ENCODE measurements at places on chromosomes 2 and 18.

DNA sequence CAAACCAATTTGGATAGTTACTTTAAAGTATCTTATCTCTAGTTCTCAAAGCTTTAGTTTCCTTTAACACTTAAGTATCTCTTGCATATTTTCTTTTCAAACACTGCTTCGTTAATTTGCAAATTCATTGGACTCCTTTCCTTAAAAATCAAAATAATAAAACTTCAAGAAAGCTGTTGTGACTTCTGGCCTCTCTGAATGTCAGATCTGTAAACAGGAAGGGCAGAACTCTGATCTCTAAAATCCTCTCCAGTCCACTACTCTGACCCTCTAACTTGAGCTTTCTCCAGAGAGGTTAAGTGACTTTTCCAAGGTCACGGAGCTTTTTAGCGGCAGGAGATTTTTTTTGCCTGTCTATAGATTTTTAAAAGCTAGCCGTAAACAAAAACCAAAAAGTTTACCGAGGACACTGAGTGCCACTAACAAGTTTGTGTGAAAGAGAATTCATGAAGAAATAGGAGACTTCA, 155.5 kb downstream of the TGIF1 start:
- no peak for DNase-seq

GRCh38 chr2:19048593-19049266, 309.7 kb downstream of the OSR1 start:
- DNase-seq, result no peak

DNA sequence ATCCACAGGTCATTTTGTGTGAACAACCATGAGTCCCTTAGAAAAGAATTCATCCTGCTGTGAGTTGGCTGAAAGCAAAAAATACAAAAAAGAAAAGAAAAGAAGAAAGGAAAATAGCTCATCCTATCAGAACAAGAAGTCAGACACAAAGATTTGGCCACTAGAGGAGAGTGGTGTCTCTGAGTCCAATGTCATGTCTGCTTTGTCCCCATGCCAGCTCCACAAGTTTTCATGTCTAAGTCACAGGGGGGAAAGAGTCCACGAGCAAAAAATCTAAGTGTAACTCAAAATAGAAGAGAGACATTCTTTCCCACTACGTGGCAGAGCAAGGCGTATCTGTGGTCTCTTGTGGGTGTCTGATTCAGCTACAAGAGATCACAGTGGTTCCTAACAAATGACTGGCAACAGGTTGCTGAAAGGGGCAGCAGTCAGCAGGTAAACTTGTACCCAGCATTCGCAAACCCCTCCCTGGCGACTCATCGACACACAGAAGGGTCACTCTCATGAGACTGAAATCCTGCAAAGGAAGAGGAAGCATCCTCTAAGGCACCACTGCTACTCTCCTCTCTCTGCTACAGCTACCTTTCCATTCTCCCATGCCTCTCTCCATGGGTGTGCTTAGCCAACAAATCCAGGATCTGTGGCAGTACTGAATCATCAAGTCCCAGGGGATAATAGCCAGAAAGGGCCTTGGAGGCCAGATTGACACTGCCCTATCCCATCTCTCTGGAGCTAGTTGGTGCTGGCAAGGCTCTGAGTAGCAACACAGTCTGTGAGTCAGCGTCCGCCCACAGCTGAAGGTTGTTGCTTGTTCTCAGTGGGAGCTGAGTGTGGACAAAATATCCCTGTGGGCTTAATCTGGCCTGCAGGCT, 123.0 kb upstream of the SLC39A10 start:
- no peak for DNase-seq

DNA sequence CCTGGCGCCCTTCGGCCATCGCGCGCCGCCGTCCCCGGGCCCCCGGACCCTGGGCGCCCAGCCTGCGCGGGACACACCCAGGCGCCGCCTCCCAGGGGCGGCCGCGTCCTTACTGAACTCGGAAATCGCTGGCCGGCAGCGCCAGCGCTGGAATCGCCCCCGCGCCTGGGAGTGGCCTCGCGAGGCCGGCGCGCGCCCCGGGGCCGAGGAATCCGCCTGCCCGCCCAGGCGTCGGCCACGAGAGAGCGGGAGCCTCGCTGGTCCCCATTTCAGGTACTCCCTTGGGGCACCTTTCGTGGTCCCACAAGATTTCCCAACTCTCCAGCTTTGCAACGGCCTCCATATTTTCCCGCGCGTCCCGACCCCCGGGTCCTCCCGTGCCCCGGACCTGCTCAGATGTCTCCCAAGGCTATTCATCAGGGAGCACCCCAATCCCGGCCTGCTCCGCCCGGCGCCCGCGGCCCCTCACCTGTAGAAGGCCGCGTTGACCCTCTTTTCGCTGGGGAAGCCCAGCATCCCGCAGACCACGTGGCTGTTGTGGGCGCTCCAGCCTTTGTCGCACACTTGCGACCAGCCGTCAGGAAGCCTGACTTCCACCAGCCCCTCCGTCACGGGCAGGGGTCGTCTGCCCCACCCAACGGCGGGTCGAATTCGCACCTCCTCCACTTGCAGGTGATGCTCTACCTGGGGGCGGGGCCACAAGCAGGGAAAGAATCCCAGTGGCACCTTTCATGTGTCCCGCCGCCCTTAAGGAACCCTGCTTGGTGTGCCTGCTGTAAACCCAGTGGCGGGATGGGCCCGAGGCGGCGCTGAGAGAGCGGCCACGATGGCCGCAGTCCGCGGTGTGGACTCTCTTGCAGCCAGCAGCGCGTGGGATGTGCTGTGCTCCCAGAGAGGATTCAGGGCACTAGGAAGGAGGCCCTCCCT, 4.6 kb downstream of the LOXL3 start:
- no peak for DNase-seq

DNA sequence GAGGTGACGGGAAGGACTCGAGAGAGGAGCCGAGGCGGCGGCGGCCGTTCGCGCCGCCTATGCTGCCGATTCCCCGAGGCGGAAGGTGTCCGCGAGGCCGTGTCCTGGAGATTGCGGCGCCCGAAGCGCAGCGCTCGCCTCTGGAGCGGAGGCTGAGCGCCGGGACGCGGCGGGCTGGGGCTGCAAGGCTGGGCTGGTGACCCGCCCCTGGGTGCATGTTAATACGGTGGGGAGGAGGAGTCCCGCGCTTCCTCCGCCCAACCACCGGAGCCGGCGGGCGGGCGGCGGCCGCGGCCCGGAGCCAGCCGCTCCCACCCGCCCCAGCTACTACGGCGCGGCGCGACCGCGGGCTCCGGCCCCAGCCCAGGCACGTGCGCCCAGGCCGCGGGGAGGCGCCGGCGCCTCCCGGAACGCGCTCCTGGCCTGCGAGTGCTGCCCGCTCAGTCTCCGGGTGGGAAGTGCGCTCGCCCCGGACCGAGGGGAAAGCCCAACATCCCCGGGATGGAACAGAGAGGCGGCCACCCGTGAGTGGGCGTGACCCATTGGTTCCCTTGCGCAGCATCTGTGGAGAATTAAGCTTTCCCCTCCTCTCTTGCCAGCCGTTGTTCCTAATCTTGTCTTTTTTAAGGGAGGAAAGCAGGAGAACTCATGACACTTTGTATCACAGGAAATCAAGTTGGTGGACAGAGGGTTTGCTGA, at the start of gene DLGAP1:
TSS of gene DLGAP1 (minus strand) at position 195 of the 699 bp plus-strand sequence.
- DNase-seq, result no peak

DNA sequence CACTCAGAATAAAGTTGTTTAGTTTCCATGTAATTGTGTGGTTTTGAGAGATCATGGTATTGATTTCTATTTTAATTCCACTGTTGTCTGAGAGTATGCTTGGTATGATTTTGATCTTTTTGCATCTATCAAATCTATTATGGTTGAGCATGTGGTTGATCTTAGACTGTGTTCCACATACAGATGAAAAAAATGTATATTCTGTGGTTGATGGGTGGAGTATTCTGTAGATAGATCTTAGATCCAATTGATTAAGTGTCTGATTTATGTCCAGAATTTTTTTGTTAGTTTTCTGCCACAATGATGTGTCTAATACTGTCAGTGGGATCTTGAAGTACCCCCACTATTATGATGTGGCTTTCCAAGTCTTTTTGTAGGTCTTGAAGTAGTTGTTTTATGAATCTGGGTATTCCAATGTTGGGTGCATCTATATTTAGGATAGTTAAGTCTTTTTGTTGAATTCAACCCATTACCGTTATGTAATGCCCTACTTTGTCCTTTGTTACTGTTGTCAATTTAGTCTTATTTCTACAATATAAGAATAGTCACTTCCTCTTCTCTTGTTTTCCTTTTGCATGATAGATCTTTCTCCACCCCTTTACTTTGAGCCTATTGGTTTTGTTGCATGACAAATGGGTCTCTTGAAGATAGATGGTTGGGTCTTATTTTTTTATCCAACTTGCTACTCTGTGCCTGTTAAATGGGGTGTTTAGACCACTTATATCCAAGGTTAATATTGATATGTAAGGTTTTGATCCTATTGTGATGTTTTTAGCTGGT, 101.8 kb downstream of the TRABD2A start:
- DNase-seq, result no peak

- DNase-seq, result no peak
Measured at GRCh38 chr2:129056309-129056958, 737.8 kb upstream of the HS6ST1 start.

DNA sequence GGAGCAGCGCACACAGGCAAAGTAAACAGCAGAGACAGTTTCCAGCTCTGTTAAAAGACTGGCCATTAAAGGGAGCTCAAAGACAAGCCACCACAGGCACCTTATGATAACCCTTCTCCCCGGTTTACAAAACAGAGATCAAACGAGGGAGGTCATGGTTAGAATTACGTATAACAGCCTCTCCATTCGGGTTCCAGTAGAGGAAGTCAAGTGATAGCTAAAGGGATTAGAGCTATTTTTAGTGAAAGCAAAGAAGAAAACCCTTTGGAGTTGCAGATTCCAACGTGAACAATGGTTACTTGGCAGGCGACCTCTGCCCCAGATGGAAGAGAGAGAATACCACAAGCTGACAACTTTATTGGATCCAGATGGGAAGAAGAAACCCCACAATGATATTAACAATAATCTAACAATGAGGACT, 31.2 kb upstream of the EDAR start:
- no peak for DNase-seq

- no peak for DNase-seq
Measured at GRCh38 chr2:216615298-216616082, 17.7 kb upstream of the IGFBP2 start.

- no peak for DNase-seq
Measured at GRCh38 chr2:67201521-67201920, 195.6 kb upstream of the ETAA1 start.

DNA sequence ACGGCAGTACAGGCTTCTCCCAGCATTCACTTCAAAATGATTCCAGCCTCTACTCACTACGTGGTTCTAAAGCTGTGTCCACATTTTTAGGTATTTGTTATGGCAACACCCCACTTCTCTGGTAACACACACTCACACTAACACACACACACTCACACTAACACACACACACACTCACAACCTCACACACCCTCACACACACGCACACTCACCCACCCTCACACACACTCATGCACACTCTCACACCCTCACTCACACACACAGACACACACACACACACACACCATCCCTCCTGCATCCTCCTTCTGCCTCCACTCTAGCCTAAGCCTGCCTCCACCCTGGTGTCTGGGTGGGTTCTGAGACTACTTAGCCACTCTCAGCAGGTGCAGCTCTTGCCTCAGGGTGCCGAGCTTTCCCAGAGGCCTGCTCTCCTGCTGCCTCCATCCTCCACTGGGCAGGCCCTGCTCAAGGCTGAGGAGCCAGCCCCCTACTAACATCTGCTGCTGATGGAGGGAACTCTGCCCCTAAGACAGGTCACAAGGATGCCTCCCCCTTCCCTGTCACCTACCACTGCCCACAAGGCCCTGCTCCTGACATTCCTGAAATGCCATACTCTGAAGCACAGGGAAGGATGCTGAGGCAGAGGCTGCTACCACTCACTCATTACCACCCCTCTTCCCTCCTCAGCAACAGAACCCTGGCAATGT, 63.9 kb downstream of the NCAPH start:
- no peak for DNase-seq
